Caudate nucleus (tissue), 63 donors: ENCODE measurements at places on chromosomes 11 and 22.
A peak's percentile ranks its signal among the peaks of the same experiment; 100 is the strongest.

DNA sequence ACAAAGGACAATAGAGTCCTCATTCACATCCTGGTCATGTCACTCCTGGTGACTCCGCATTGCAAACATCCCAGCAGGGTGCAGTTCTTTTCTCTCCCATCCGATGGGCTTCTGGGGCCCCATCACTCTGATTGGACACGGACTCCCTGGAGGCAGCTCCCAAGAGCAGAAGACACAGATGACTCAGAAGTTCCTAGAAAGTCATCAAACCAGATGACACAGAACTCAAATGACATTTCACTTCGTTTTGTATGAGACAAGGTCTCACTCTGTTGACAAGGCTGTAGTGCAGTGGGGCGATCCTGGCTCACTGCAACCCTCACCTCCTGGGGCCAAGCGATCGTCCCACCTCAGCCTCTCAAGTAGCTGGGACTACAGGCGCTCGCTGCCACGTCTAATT is 33.2 kb downstream of the ZNF195 start:
- no peak for DNase-seq

- no peak for DNase-seq
Measured at GRCh38 chr11:65445604-65446445, 23.2 kb downstream of the NEAT1 start.

GRCh38 chr22:38728871-38729796 is 23.4 kb downstream of the GTPBP1 start:
- DNase-seq = no peak

GRCh38 chr22:44427611-44428470 is 70.2 kb downstream of the RTL6 start:
- DNase-seq = no peak

GRCh38 chr11:2258501-2259465 is 11.6 kb downstream of the ASCL2 start:
- DNase-seq = no peak

DNA sequence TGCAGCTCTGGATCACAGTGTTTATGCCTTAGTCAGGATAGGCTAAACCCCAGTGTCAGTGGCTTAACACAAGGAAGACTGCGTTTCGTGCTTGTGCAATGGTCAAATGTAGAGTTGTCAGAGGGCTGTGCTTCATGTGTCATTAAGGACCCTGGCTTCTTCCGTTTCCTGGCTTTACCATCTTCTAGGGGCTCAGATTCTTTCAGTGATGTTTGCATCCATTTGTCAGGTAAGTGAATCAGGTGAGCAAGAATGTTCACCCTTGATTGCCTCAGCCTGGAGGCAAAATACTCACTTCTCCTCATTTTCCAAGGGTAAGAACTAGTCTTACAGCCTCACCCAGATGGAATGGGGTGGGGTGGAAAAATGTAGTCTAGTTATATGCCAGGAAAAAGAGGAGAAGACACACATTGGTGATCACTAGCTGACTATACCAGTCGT is 20.5 kb upstream of the AMOTL1 start:
- DNase-seq = no peak

DNA sequence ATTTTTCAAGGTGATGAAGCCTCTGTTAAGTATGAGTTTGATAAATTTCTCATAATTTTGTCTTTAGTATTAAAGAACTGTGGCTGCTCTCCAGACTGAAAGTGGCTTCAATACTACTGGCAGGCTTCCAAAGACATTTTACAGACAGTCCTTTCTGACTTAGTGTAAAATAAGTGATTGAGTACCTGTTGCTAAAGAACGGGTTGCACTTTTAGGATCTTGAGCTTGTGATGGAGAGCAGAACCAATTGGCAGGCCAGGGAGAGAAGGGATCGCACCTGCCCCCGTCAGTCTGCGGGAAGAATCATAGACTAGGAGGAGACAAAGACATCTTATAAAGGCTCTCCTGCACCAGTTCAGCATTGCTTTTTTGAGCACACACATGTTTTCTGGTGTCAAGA is 4.4 kb downstream of the NCAM1 start:
- DNase-seq = no peak

- peak; percentile 38 for DNase-seq
Measured at GRCh38 chr11:73288873-73289707, 17.0 kb downstream of the P2RY6 start.

DNA sequence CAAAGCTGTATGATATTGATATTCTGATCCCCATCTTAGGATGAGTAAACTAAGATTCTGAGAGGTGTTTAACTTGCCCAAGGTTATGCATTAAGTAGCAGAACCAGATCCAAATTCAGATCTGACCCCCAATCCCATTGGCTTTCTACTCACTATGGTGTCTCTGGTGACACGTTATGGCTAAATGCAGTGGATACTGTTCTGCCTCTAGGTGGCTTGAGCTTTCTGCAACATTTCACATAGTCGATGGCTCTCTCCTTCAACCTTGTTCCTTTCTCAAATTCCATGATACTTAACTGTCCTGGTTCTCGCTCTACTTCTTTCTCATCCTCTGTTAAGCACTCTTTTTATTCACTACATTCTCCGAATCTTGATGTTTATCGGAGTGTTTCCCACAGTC is 9.4 kb downstream of the C11orf97 start:
- DNase-seq = no peak

DNA sequence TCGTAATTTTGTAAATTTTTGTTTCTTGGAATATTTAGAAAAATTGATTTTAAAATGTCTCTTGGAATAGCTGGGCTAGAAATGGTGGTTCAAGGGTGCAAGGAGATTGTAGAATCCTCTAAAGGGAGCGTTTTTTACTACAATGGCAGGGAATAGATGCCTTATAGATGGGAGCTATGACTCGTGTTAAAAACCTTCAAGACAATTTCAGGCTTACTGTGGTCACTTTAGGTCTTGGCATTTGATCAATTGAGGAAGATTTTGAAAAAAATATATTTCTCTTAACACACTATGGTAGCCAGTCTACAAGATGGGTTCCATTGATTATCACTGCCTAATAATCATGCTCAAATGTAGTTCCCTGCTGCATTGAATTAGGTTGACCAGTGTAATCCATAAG is 25.0 kb downstream of the METTL15 start:
- no peak for DNase-seq

GRCh38 chr11:68461575-68461917 is 994 bp downstream of the PPP6R3 start:
- DNase-seq = no peak

DNA sequence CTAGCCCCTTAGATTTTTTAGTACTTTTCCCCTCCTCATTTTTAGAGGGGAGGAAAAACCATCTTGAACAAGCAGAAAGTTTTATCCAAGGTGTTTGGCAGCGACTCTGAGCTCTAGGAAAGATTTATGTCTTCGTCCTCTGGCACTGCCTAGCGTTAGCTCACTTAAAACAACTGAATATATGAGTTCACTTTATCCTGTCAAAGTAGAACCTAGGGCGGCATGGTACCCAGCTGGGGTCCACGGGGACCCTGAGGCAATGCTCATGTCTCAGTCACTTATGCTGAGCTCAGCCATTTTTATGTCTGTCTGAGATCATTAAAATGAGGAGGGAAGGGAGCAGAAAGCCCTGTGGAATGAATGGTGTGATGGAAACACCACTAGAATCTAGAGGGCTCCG is 14.2 kb upstream of the VSIG10L2 start:
- no peak for DNase-seq

DNA sequence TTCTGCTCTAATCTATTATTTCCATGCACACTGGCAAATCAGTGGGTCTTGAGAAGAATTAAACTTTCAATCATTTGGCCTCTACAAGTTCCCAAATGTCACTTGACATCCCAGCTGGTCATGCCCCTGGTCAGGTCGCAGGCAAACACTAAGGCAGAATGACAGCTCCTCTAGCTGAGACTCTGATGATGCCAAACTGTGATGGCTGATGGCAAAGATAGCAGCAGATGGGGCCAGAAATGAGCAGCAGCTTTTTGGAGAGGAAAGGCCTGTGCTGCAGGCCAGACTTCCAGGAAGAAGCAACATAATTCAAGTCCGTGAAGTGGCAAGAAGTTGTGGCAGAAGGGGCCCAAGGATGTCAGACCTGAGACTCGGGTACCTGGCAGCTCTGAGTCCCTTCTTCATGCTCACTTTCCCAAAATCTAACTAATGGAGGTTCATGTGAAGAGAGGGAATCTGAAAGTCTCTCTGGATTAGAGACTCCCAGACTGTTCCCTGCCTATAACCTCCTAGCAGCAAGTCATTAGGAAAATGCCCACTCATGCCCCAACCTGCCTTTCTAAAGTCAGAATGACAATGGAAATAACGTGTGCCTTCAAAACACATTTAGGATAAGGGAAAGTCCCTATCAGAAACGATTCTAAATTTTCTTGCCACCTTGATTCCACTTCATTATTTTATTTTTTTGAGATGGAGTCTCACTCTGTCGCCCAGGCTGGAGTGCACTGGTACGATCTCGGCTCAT is 9.4 kb upstream of the PMM1 start:
- DNase-seq = no peak

- DNase-seq = no peak
Measured at GRCh38 chr11:34181856-34182405, 76.5 kb downstream of the NAT10 start.

- DNase-seq = peak; percentile 67
Measured at GRCh38 chr11:32088117-32088941, 2.5 kb upstream of the RCN1 start.

DNA sequence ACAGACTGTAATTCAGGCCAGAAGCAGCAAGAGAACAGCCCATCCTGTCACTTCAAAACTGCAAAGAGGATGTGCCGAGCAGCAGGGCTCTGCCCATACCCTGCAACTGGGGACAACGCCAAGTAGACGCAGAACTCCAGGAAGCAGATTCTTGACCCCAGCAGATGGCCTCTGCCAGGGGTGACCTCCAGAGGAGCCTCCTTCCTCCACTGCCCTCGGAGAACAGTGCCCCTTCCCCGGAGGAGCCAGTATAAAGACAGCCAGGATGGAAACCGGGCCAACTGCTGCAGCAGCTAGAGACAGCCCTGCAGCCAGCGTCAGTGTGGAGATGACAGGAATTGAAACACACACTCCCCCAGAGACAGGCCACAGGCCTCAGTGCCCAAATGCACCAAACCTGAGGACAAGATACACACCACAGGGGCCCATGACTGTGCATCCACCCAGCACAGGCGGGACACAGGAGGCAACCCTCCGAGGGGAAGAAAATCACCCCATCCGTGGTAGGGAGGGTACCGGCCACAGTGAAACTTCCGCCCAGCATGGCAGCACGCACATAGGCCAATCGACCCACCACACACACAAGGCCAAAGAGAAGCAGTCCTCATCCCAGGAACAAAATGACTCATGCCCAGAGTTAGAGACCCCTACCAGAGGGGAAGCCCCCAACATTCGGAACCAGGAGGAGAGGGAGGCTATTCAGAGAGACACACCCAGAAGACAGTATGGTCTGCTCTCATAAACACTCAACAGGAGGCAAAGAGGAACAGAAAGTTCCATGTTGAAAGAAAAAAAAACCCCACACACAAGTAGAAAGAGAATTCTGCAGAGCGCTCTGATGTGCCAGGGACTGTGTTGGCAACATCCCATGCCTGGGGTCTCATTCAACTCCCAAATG is 5.6 kb downstream of the AHNAK start:
- DNase-seq = no peak

- DNase-seq = no peak
Measured at GRCh38 chr11:109957601-109958000, 135.6 kb upstream of the ZC3H12C start.

DNA sequence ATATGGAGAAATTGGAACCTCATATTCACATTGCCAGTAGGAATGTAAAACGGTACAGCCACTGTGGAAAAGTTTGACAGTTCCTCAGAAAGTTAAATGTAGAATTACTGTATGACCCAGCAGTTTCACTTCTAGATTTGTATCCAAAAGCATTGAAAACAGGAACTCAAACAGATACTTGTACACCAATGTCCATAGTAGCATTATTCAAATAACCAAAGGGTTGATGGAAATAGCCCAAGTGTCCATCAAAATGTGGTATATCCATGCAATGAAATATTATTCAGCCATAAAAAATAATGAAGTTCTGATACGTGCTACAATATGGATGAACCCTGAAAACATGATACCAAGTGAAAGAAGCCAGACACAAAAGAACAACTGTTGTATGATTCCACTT is 17.8 kb downstream of the PRRG4 start:
- no peak for DNase-seq

DNA sequence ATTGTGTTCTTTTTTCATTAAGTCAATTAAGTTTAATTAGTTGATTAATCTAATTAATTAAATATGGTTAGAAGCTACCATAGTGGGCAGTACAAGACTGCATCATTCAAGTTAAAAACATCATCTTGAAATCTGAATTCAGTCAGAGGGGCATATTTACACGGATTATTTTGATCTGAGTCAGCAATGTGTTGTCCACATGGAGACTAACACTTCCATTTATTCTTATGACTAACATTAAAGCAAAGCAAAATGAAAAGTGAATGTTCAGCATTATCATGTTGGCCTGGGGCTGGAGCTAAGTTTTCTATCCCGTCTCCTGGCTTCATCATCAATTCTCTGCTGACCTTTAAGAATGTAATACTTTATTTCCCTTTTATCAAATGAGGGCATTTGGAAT is 17.3 kb downstream of the FLI1 start:
- no peak for DNase-seq

GRCh38 chr11:112632866-112633505 is 328.2 kb upstream of the NCAM1 start:
- DNase-seq = no peak

DNA sequence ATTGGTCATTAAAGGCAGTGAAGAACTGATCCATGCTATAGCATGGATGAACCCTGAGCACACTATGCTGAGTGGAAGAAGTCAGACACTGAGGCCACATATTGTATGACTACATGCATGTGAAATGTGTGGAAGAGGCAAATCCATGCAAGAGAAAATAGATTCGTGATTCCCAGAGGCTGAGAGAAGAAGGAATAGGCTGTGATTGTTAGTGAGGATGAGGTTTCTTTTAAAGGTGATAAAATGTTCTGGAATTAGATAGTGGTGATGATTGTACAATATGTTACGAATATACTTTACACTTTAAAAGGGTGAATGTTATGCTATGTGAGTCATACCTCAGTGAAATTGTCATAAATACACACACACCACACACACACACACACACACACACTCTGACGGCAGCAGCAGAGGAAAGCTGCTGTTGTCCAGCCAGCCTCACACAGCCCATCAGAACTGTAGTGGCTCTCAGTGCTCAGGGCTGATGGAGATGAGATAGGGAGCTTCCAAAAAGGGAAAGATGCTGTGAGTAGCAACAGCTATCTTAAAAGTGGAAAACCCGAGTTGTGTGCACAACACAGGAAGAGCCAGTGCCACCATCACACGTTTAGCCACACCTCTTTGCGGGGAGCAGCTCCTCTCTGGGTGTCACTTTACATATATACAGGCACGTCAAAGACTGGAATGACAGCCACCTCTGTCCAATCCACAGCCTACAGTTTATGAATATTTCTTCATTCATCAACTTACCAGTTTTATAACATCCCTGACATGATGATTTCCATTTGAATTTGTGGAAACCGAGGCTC is 153.0 kb downstream of the SPATA19 start:
- DNase-seq = no peak

DNA sequence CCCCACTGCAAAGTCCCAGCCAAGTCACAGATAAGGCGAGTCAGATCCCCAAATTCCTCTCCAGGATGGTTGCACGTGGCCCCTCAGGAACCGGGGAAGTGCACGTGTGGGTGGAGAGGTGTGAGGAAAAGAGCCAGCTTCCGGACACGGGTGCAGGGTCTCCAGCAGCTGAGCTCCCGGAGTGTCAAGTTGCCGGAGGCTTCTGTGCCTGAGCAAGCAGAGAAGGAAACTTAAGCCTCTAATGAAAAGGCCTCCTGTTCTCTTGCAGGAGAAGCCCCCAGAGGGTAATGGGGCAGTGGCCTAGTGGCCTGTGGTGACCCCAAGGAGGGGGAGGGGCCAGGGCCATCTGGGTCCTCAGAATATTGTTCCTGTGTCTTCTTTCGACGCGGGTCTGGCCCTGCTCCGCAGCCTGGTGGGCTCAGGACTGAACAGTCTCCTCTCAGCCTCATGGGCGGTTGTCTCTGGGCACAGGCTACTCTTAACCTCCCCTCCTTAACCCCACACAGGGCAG is 147.9 kb downstream of the FEZ1 start:
- no peak for DNase-seq
